ENCODE measurements at places on chromosomes 4 and X.

DNA sequence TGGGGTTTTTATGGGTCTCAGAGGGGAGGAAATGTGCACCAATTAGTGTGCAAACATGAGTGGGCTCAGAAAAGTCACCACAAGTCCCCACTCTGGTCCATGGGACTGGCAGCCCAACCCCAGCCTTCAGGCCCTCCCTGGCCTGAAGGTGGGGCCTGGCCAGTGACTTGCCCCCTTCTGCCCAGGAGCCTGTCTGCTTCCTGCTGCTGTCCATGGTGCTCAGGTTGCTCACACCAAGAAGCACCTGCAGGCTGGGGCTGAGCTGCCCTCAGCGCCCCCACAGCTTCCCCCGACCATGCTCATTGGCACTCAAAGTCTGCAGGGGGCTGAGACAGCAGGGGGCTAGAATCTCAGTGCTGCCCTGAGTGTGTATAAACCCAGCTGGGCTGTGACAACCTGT is 30.6 kb upstream of the GC start:
- no peak for DNase-seq

DNA sequence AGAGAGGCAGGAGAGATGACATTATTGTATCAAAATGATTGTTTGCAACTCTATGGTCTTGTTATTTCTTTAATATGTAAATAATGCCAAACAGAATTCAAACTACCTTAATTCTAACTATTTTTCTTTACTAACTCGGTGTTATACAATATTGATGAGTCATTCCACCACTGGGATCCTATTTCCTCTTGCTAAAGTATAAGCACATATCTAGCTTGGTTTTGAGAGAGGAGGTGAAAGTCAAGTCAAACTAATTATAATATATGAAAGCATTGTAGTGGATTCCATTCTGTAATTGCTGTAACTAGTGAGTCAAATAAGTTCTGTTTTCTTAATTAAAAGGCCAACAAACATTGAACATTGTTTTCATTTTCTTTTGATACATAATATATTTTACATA is 837.6 kb downstream of the PDHA2 start:
- no peak for DNase-seq

- DNase-seq: no peak
These were observed 88.0 kb upstream of the MAGEB18 start for GRCh38 chrX:26050099-26050498.

- DNase-seq: no peak
These were observed 10.5 kb upstream of the INPP4B start for GRCh38 chr4:142856576-142856975.

- DNase-seq: no peak
These were observed 77.4 kb downstream of the ANKRD17 start for GRCh38 chr4:73181231-73181630.

GRCh38 chr4:102723511-102723910 is 37.3 kb downstream of the MANBA start:
- DNase-seq: no peak

DNA sequence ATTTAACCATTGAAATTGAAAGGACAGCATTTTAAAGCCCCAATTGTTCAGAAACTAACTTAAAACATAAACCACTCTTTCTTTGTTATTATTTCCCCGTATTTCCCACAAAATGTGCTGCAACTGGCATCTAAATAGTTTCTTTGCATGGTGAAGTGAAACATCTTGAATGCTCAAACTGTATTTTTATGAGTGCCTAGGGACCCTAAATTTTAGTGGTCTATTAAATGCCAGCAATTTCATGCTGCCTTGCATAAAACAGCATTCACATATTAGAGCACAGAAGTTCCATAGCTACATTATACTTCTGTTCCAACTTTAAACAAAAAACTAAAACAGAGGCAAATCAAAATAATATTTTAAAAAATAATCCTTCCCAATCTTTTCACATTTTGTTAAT is 5.4 kb downstream of the RAB28 start:
- no peak for DNase-seq

GRCh38 chr4:186881521-186882220 is 158.0 kb upstream of the FAT1 start:
- DNase-seq: no peak

DNA sequence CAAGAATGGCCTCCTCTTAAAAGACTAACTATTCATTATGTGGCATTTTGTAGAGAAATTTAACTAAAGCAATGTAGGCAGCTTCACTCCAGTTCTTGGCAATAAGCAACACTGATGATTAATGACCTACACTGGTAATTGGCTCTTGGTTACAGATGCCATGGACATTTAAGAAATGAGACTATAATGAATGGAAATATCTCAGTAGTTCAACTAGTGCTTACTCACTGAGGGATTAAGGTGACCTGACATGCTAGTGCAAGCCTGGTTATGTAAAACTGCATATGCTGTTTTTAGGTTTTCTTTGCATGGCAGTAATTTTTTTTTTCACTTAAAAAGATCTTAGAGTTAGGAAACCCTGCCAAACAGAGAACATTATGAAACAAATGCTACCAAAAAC is 152.7 kb upstream of the AADAT start:
- no peak for DNase-seq

- DNase-seq: peak; percentile 63
These were observed at the start of gene SPINK2 for GRCh38 chr4:56821381-56822243. SPINK2 (minus strand) TSS chr4:56821701; CDS start chr4:56821662, 39 bp downstream.
